ENCODE measurements at places on chromosomes 1 and 21. TPM values are rescaled to one million over a fixed set of nuclear protein-coding genes. Genes with fewer than 3 reads are reported as not detected.
A peak's percentile ranks its signal among the peaks of the same experiment; 100 is the strongest.

GRCh38 chr1:53368314-53369033, 40.6 kb upstream of the LRP8 start:
- no peak overlapping the region for H3K27ac ChIP-seq
- no peak overlapping the region for H3K4me3 ChIP-seq
- H3K27me3 ChIP-seq, result no peaks in the 10 kb centered on the region
- peaks cover 33% of the 10 kb centered on the region for H3K4me1 ChIP-seq
- no peak for DNase-seq

DNA sequence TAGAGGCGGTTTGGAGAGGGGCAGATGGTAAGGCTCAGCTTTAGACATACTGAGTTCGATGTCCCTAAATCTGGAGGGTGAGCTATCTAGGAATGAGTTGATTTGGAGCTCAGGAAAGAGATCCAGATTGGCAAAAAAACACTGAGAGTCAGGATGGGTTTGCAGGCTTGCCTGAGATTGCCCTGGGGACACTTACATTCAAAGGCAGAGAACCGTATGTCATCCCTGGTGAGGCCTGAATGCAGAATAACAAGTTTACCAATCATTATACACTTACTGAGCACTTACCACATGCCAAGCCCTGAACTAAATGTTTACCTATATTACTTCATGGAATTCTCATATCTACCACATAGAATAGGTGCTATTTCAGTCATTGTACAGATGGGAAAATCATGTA, 27.5 kb downstream of the TFAP2E start:
- H3K27me3 ChIP-seq, result no peaks in the 10 kb centered on the region
- H3K4me1 ChIP-seq, result no peaks in the 10 kb centered on the region
- no peak for DNase-seq
- H3K36me3 ChIP-seq, result peaks cover 55% of the 10 kb centered on the region
- no peak overlapping the region for H3K27ac ChIP-seq
- H3K4me3 ChIP-seq, result no peak overlapping the region

GRCh38 chr1:30982431-30982830, 73.9 kb upstream of the SDC3 start:
- H3K27me3 ChIP-seq, result no peaks in the 10 kb centered on the region
- no peak overlapping the region for H3K27ac ChIP-seq
- DNase-seq, result no peak

DNA sequence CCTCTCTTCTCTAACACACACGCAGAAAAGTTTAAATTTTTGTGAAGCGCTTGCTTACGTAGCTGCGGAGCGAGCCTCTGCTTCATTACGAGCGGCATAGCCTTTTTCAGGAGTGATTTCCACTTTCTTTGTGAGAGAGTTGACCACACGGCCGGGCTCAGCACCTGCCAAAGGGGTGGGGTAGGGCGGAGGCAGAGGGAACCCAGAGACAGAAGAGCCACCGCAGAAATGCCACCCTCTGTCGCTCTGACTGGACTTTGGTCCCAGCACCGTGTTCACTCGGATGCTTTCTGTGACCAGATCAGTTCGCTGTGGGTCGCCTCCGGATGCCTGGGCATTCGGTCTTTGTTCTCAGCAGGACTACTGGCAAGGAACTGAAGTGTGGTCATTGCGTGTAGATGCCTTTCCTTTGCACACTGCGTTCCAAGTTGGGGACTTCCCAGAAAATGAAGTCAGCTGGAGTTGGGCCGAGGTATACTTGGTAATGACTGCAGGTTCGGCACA, 883 bp downstream of the CHODL start:
- peaks cover 10% of the 10 kb centered on the region for H3K27me3 ChIP-seq
- no peaks in the 10 kb centered on the region for H3K4me1 ChIP-seq
- H3K36me3 ChIP-seq, result no peaks in the 10 kb centered on the region
- no peak for DNase-seq

Gene PKN2
- 27.5 TPM for total RNA-seq

GRCh38 chr1:165327538-165327937, 29.0 kb downstream of the LMX1A start:
- H3K27ac ChIP-seq, result no peak overlapping the region
- no peaks in the 10 kb centered on the region for H3K27me3 ChIP-seq
- no peaks in the 10 kb centered on the region for H3K36me3 ChIP-seq

DNA sequence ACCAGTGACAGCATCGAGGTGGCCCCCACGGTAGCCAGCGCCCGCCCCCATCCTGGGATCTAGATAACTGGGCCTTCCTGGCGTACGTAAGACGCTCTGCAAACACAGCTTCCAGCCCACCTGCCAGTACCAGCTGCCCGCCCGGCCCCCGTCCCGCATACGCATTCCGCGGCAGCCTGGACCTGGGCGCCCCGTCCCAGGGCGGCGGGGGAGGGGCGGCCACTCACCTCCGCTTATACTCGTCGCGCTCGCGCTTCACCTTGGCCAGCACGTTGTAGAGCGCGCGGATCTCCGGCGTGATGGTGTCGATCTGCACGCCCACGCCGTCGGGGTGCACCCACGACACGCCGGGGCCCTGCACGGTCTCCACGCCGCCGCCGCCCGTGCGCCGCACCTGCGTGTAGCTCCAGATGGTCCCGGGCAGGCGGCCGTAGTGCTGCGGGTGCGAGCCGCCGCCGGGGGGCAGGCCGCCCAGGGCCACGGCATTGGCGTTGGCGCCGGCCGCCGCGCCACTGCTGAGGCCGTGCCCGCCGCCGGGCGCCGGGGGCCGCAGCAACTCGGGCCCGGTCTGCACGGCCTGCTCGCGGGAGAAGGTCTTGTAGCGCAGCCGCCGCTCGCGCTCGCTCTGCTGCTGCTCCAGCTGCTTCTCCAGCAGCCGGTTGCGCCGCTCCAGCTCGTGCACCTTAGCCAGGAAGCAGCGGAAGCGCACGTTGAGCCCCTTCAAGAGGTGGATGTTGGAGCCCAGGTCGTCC, 859 bp downstream of the IFFO2 start:
- peak overlapping the region; percentile 77 for H3K4me3 ChIP-seq
- no peak for DNase-seq
- H3K4me1 ChIP-seq, result peaks cover 59% of the 10 kb centered on the region
- no peaks in the 10 kb centered on the region for H3K36me3 ChIP-seq
- H3K27ac ChIP-seq, result no peak overlapping the region
- no peaks in the 10 kb centered on the region for H3K27me3 ChIP-seq
